ENCODE measurements at places on chromosomes 6 and 20.

DNA sequence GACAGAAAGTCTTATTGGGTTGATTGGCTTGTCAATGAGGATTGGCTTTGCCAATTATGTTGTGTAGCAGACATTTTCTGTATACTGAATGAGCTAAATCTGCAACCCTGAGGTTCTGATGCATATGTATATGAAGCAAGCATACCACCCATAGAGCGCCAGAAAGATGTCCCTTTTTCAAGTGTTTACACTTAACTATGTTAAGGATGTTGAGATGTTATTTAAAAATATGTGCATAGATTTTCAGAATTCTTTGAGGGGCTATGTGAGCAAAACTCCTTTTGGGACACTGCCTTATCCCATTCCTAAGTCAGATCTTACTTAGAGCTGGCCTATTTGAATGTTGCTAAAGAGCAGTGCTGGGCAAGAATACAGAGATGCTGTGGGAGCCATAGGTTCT, 1.9 kb downstream of the AIG1 start:
- DNase-seq = no peak

GRCh38 chr6:24931718-24932691, 3.8 kb downstream of the RIPOR2 start:
- DNase-seq = no peak

DNA sequence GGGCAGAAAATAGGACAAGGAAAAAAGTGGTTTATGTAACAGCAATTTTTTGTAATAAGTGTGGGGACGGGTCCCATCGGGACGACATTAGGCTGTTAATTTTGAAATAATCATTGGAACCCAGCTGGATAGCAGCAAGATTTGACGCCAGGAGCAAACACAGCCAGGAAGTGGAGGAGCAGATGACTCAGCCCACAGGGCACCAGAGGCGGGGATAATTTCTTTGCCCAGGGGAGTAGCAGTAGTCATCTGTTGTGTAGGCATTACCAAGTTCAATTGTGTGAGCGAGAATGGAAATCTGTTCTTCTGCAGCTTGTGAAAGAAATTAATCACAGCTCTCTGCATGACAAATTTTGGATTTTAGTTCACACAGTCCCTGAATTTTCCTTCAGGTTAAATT, 22.6 kb upstream of the RIN2 start:
- DNase-seq = no peak

GRCh38 chr6:142975365-142975764, 30.4 kb upstream of the HIVEP2 start:
- no peak for DNase-seq

DNA sequence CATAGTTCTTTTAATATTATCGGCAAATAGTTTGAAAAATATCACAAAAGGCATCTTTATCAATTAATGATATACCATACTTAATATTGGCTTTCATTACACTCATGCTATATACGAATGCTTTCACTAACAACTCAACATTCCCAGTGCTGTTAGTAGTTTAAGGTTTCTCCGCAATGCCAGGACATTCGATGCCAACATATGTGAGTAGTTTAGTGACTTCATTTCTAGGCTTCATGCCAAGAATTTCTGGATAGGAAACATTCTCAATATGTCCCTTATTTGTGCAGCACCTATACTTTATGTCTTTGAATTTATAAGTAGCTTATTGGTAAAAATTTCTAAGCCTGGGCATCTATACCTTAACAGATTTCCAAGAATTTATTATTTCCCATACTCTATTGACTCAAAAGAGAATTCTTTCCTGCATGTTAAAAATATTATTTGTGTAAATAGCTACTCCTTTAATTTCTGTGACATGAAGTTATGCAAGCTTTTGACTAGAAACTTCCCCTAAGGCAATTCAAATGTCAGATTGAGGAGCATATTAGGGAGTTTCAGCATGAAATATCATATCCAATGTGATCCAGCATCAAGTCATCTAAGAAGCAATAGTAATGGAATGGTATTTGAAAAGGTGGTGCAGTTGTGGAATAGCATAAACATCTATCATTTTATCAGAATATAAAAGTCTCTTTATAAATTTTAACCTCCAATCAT, 236.0 kb upstream of the STXBP5 start:
- no peak for DNase-seq

- DNase-seq = no peak
Measured at GRCh38 chr20:22437354-22437753, 147.0 kb downstream of the FOXA2 start.

GRCh38 chr20:15236812-15237211, 899.4 kb upstream of the FLRT3 start:
- DNase-seq = peak; percentile 61

GRCh38 chr6:88520445-88520844, 354.3 kb upstream of the CNR1 start:
- no peak for DNase-seq

- no peak for DNase-seq
Measured at GRCh38 chr6:105926318-105926717, 159.8 kb upstream of the PRDM1 start.

- peak; percentile 66 for DNase-seq
Measured at GRCh38 chr20:50992733-50993457, 30.0 kb downstream of the KCNG1 start.

DNA sequence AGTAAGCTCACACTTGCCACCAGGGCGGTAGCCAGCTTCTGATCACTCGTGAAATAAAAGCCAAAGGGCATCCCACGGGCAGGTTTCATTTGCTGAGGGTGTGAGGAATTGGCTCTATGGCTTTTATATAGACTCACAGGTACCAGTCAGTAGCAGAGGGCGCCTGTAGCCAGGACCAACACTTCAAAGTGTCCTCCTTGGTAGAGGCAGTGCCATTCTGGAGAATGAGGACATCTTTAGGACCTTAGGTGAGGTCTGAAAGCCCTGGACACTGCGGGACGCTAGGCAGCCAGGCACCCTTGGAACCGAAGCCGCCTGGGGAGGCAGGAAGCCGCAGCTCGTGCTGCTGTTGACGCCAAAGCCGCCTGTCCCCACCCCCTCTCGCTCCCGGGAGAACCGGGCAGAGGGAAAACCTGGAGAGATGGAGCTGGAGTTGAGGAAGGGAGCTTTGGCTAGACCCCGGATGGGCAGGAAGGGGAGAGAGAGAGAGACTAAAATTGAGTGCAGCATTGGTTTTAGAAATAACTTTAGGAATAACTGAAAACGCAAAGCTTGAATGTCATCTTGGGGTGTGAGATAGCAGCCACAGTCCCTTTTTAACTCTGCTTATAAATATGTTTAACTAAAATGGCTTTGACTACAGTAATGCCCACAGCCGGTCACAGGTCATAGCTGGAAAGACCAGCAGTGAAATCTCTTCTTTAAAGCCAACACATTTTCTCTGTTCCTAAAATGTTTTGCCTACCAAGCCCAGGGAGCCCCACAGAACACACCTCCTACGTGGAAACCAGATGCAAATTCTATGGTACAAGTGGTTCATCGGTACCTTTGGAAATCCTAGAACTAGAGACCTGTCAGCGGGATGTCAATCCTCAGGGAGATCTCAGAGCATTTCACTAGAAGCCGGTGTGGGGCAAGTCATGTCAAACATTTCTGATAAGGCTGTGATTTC, 128.5 kb upstream of the CDYL start:
- peak; percentile 60 for DNase-seq

GRCh38 chr6:28264834-28265401, 2.0 kb upstream of the ZSCAN26 start:
- DNase-seq = no peak

DNA sequence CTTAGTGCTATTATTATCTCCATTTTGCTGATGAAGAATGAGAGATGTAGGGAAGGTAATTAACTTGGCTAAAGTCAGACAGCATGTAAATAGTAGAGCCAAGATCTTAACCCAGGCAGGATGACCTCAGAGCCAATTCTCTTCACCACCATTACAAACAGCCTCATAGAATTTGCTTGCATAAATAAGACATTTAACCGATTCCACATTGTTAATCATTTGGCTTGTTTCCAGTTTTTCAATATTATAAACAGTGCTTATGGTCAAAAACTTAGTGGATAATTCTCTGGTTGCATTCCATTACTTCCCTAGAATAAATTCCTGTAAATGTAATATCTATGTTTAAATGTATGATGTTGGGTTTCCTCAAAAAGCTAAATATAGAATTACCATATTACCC, 19.1 kb upstream of the PRDM1 start:
- DNase-seq = no peak

GRCh38 chr6:148438632-148439031, 96.0 kb downstream of the SASH1 start:
- peak; percentile 2 for DNase-seq

GRCh38 chr6:5094327-5094726, 9.2 kb downstream of the PPP1R3G start:
- no peak for DNase-seq

GRCh38 chr6:111450087-111450486, 32.9 kb downstream of the REV3L start:
- no peak for DNase-seq

GRCh38 chr6:158839796-158840195, 20.6 kb upstream of the EZR start:
- DNase-seq = no peak

- no peak for DNase-seq
Measured at GRCh38 chr20:35015863-35016193, 60.2 kb downstream of the MYH7B start.

GRCh38 chr6:41224800-41225199, 3.3 kb upstream of the TREML4 start:
- DNase-seq = no peak

DNA sequence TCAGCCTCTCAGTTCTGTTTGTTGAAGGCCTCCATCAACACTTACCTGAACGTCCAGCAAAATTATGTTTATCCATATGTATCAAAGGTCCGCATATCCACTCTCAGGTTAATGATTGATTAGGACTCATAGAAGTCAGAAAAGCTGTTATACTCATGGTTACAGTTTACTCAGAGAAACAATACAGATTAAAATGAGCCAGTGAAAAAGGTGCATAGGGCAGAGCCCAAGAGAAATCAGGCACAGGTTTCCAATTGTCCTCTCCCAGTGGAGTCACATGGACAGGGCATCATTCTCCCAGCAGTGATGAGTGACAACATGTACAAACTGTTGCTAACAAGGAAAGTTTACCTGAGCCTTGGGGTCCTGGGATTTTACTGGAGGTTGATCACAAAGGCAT, 36.2 kb downstream of the THEMIS start:
- DNase-seq = no peak

DNA sequence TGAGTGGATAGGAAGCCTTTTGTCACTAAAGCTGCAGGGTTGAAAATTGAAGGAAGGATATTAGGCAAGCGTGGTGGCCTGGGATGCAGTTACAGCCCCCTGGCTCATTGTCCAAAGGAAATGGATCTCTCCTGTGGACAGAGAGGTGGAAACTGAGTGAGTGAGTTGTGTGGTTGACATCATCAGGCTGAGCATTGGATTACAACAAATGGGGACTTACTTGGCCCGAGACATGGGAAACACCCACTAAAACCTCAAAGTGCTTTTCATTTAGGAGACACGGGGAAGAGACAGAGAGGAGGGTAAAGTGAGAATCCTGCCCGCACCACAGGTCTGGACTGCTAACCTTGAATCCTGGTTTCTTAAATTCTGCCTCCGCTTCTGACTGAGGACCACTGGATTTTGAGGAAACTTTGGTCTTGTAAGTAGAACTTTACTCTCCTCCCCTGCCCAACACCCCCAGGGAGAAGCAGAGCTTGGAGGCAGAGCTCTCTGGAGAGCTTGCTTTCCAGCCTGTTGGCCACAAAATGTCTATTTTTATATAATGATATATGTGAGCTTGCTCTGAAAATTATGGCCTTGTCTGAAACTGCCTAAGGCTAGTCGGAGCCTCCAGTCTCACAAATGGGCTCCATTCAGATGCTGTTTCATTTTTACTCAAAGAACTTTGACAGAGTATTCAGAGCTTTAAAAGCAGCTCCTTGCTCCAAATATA, at the start of gene PKIG:
Gene PKIG, plus strand, starts transcription at position 269 of the 715 bp plus-strand sequence. CDS start 31,978 bp downstream, outside the sequence.
- no peak for DNase-seq

- no peak for DNase-seq
Measured at GRCh38 chr6:44022671-44023352, 104.4 kb downstream of the MRPL14 start.

- DNase-seq = no peak
Measured at GRCh38 chr6:3137057-3137777, 18.7 kb downstream of the BPHL start.

GRCh38 chr6:19837511-19838441, 606 bp downstream of the ID4 start:
- peak; percentile 74 for DNase-seq

GRCh38 chr20:53748176-53748575, 154.5 kb upstream of the ZNF217 start:
- DNase-seq = no peak
